ENCODE measurements at places on chromosomes 6 and 20.
A peak's percentile ranks its signal among the peaks of the same experiment; 100 is the strongest.

DNA sequence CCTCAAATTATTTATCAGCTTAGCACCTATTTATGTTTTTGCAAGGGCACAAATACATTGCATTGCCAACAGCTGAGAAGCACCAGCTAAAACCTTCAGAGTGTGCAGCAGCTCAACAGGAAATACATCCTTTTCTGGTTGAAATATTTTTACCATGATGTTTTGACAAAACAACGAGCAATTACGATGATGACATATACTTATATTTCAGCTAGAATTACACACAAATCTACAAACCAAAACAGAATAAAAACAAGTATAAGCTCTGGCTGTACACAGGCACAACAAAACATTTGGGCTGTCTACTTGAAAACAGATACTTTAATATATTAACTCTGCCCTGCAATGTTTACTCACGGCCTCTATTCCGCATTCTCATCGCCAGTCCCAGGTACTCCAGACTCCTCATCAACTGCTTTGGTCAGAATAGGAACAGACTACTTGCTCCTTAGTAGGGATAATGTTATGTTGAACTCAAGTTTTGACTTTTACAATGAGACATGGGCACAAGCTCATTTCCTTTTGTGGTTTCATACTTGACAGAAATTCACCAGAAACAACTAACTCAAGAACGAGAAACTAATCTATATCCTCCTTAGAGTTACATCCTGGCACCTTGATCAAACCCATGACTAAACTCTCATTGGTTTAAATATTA is 377.6 kb downstream of the ESR1 start:
- DNase-seq, result no peak

- DNase-seq, result no peak
These were observed 13.9 kb upstream of the TNFRSF6B start for GRCh38 chr20:63682384-63683139.

DNA sequence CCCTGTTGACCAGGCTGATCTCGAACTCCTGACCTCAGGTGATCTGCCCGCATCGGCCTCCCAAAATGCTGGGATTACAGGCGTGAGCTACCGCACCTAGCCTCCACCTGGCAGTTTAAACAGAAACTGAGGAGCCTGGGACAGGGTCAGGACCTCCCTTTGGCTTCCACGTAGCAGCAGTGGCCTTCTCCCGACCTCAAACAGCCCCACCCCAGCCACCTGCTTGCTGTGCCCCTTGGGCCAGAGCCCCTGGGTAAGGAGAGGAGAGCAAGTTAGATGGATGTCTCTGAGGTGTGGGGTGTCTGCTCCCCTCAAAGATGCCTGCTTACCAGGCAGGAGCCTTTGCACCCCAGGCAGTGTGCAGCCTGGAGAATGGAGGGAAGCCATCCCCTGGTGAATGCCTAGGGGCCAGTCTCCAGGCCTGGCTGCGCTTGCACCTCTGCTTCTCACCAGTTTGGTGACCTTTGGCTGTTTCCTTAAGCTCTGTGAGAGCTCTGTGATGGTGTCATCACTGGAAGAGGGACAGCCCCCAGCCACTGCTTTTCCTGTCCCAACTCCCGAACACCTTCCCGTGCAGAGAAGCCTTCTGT is 42.1 kb upstream of the MDFI start:
- no peak for DNase-seq

DNA sequence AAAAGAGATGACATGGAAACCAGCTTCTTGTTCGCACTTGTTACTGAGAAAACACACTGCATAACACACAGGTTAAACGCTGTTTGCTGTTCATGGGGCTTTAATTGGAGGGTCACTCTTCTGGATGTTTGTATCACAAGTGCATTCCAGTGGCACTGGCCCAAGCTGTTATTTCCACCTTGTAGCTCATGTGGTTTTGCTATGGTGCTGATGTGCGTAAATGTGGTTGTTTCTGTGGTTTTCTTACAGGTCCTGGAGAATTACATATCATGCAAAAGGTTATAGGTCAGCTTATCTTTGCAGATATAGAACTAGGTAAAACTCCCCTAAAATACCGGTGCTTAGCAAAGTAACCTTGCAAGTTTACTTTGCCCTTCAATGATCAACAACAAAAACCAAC is 89.3 kb upstream of the AHI1 start:
- no peak for DNase-seq

DNA sequence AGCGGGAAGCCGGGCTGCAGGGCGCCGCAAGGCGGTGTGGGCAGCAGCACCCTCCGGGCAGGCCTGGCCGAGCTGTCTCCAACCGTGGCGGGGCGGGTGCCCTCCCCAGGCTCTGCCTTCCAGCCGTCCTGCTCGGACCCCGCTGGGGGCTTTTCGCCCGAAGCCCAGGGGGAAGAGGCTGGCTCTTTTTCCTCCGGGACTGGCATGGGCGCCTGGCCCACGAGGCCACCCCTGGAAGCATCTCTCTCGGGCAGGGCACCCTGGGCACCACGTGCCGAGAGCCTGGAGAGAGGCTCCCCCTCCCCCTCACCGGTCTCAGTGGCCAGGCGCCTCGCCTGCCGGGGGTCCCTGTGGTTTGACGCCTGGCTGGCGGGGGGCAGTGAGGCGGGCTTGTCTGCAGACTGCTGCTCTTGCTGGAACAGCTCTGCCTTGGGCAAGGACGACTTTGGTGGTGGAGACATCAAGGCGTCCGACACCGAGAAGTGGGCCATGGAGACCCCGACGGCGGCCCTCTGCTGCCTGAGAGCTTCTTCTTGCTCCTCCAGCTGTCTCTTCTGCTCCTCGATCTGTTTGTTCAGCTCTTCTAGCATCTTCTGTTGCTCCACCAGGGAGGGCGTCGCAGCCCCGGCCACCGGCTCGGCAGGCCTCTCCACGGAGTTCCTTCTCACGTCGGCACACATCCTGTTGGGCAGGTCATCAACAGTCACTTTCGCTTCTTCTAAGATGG is 19.5 kb upstream of the TCFL5 start:
- no peak for DNase-seq

DNA sequence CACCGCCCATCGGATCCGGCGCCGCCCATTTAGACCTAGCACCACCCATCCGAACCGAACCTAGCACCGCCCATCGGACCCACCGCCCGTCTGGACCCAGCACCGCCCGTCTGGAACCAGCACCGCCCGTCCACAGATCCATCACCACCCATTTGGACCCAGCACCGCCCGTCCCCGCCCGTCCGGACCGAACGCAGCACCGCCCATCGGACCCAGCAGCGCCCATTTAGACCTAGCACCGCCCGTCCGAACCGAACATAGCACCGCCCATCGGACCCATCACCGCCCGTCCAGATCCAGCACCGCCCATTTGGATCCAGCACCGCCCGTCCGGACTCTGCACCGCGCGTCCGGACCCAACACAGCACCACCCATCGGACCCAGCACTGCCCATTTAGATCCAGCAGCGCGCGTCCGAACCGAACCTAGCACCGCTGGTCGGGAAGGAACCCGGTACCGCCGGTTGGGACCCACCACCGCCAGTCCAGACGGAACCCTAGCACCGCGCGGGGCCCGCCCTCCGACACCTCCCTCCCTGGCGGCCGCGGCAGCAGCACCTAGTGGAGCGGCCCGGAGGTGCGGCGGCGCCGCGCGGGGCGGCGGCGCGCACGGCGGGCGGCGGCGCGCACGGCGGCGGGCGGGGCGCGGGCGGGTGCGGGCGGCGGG is 348 bp upstream of the AFDN start:
- peak; percentile 53 for DNase-seq

DNA sequence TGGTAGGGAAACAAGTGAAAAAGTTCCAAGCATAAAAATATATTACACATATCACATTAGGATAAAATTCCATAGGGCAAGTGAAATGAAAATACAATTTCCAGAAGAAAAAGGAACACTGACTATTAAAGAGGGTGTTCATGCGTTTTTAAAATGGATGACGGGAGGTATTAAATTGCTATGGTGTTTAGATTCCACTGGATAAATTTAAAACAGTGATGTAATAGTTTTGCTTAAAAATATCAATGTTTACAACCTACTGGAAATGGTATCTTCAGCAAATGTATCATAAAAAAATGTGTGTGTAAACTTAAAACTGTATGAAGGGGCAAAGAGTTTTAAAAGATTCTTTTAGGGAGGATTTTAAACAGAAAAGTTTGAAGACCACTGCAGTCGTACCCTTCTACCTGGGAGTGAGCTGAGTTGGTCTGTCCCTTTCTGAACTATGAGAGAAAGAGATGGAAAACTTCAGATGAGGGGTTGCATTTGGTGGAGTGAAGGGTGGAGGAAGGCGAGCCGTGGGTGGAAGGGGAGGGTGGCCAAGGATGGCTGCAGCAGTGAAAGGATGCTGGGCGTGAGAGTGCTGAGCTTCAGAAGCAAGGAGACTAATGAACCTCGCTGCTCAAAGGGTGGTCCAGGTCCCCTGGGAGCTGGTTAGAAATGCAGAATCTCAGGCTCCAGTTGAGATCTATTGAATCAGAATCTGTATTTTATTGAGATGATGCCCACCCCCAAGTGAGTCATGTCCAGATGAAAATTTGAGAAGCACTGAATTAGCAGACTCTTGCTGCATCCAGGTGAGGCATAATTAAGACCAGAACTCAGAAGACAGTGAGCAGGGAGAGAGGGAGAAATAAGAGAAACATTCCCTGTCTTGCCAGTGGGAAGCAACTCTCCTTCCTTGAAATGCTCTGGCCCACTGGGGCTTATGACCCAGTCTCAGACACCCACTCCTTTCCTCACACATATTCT is 54.5 kb upstream of the MRPS10 start:
- no peak for DNase-seq

DNA sequence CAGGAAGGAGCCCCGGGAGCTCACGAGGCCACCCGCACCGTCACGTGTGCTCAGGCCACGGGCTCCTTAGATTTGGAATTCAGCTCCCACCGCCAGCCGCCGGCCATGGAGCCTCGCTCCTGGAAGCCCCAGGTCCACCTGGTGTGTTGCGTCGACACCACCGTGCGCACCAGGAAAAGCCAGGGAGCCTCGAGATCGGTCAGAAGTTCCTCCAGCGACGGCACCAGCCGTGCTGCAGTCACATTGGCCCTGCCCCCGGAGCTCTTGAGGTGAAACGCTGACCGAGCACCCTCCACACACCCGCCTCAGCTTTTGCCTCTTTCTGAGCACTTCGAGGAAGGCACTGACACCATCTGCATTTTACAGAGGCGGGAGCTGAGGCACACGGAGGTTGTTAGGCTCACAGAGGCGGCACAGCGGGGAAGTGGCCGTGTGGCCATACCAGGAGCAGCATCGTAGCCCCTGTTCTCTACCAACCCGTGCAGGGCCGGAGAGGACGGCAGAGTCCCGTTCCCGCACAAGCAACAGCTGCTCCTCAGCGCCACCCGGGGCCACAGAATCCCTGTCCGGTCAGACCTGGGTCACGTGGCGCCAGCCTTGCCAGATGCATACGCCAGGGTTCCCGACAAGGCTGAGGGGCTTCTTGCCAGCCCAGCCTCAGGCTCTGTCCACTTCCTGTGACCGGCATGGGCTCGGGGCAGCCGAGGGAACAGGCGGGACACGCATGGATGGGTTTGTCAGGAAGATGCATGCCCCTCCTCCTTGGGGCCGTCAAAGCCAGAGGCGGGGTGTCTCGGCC is 7.6 kb downstream of the NKAIN4 start:
- DNase-seq, result no peak

GRCh38 chr20:18738055-18738454 is 75.5 kb upstream of the SCP2D1 start:
- no peak for DNase-seq

DNA sequence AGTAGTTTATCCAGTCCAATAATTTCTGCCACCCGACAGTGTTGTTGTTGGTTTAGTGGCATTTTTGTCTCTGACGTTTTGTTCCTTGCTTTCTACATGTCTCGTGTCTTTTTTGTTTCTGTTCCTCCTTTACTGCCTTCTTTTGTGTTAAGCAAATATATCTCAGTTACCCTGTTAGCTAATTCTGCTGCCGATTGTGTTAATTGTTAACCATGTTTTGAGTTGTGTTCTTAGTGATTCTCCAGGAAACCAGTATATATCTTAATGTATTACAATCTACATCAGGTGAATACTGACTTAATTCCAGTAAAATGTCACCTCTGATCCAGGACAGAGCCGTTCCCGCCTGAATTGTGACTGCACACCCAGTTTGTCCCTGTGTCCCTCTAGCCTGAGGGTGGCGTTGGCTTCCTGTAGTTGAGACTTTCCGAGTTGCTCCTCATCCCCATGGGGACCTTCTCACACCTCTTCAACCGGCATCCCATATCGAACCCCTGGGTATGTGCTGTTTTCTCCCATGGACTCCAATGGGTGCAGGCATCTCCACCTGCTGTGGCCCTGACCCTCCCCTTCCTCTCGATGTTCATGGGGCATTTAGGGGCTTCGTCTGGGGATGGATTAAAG is 35.8 kb upstream of the BHLHE23 start:
- DNase-seq, result no peak

- no peak for DNase-seq
These were observed 240.2 kb downstream of the KHDC1L start for GRCh38 chr6:72984981-72985665.

DNA sequence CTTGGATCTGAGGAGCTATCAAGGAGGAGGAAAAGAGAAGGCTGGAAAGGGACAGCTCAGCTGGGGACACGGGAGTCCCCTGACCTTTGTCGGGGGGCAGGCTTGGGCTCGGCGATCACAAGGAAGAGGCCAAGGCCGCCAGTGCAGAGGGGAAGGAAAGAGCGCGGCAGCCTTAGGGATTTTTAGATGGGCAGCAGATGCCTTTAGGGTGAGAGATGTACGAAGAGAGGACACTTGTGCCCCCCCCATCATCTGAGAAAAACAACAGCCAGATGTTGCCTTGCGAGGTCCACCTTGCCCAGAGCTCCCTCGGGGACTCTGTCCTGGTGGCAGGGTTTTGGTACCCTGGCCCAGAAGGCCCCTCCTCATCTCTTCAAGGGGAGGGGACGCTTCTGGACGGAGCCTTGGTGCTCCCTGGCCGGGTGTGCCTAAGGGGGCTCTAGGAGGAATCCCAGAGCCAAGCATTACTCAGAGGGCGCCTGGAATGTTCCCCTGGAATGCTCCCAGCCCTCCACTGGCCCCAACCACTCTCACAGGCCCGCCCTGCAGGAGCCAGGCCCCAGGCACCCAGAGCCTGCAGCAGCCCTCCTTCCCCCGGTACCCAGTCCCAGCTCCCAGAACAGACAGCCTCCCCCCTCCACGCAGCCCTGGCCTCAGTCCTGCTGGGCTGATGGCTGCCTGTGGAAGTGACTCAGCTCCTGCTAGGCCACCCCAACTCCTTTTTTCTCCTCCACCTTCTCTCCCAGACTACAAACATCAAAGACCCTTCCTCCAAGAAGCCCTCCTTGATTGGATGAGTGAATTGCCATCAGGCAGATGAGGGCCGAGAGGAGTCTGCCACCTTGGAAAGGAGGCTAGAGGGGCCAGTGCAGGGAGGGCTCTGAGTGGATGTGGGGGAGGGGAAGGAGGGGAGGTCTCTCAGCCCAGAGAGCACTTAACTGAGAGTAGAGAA is 1.8 kb downstream of the ADAM33 start:
- no peak for DNase-seq
